ENCODE measurements at places on chromosomes 16 and 17.
A peak's percentile ranks its signal among the peaks of the same experiment; 100 is the strongest.

- DNase-seq: peak; percentile 5
Observed at GRCh38 chr16:74700116-74700437, 585 bp downstream of the MLKL start.

- DNase-seq: no peak
Observed at GRCh38 chr16:85394456-85395206, 218.5 kb upstream of the GSE1 start.

GRCh38 chr16:3519581-3519980 is 18.8 kb downstream of the CLUAP1 start:
- DNase-seq: no peak

DNA sequence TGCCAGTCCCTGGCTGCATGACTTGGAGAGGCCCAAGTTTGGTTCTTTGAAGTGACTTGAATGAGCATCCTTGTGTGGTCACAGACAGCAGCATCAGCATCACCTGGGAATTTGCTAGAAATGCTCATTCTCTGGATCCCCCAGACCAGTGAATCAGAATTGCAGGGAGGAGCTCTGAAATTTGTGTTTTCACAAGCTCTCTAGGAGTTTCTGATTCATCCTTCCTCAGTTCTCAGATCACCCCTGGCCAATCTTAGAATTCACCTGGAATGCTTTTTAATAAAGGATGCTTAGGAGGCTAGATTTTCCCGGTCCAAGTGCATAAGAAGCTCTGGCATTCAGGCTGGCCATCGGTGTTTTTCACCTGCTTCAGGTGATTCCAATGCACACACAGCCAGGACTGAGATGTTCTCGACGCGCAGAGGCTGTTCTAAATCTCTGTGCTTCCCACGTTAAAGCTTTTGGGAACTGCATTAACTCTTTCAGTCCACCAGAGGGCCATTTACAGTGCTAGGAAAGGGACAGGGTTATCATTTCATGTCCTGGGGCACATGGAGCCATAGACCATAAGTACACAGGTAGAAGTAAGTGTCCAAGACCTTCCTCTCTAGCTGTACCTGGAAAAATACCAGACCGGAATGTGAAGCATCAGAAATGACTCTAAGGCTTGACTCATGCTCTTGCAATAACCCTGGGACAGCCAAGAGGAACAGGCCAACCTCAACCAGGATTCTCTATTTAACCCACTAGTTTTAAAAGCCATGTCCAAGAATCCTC is 85.7 kb upstream of the XYLT1 start:
- DNase-seq: no peak

DNA sequence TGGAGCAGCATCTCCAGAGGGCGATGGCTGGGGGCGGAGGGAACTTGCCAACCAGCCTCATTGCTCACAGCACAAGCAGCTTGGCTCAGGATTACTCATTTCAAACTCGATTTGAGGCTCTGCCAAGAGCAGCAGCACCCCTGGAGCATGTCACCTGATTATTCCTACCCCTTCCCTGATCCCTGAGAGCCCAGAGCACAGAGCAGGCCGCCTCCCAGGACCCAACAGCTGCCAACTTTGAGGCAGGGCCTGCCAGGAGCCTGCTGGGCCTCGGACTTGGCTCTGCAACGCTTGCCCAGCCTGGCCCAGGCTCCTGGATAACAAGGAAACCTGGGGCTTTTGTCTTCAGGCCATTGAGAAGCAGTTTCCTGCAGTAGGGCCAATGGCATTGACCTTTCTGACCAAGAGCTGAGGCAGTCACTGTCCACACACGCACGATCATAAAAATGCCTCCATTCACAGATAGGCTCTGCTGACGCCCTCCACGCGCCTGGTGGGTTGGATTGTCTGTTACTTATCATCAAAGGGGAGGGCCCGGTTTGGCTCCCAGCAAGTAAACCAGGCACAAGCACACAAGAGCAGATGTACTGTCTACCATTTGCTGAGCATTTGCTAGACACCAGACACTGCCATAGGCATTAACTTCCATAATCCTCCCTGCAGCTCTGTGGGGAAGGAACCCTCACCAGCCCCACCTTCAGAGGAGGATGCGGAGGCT is 406.6 kb upstream of the EEF2KMT start:
- DNase-seq: no peak
